NCI-H524 (cell line): ENCODE measurements at places on chromosomes 1 and 21.

DNA sequence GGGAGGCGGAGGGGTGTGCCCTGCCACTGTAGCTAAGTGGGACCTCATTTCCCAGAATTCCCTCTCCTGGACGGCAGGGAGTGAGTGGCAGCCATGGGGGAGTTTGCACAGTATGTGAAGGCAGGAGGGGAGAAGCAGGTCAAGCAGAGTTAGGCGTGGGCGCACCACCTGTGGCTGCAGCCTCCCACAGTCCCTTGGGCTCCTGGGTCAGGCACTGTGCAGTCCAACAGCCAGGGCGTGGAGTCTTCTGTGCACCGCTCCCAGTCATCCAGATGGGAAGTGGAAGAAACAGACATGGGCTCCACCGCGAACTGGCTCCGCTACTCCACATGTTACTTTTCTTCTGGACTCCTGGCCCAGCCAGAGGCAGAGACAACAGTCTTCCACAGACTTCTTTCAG lies 85.4 kb upstream of the TIAM1 start:
- DNase-seq, result peak; percentile 23

DNA sequence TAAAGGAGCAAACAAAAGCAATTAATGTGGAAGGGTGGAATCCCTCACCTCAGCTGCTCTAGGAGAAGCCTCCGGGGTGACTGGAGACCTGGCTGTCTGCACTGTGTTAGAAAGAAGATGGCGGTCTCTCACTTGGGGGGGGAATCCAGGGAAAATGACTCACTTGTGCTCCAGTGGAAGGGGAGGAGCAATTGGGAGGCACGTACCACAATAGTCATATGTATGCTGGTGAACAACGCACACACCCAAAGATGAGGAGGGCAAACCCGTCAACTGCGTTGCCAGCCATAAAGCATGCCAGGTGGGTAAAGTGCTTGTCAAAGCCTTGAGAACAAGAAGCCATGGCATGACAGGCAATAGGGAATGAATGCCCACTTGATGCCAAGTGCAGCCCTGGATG lies 22.1 kb downstream of the PLEKHA6 start:
- no peak for DNase-seq

DNA sequence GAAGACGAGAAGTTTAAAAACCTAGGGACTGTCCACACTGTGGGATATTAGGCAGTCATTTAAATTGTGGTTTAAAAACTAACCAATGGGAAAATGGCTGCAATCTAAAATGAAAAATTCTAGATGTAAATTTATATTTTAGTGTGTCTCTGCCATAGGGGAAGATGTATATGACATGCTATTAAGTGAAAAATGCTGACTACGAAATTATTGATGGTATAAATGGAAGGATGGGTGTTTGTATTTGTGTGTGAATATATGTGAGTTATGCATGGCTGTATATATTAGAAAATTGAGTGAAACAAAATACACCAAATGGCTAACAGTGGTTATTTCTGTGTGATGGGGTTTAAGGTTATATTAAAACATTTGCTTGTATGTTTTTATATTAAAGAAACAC lies 260.7 kb downstream of the AJAP1 start:
- no peak for DNase-seq

DNA sequence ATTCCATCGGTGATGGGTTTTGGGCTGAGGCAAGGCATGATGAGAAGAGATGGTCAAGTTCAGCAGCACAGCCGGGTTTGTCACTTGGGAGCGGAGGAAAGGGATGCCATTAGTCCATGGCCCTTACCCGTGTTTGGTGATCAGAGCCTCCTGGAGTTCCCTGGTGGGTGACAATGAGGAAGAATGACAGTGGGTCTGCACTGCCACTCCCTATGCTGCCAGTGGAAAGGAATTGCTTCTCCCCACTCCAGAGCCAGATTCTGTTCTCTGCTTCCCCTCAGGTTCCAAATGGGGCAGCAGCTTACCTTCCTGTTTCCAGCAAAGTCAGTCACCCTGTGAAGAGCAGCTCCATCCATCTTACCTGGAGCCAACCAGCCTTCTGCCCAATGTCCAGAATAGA lies 393.1 kb downstream of the PTPRU start:
- no peak for DNase-seq

GRCh38 chr1:159798893-159799292 lies 3.3 kb upstream of the FCRL6 start:
- peak; percentile 78 for DNase-seq

GRCh38 chr1:204232526-204232925 lies 18.7 kb upstream of the GOLT1A start:
- no peak for DNase-seq

DNA sequence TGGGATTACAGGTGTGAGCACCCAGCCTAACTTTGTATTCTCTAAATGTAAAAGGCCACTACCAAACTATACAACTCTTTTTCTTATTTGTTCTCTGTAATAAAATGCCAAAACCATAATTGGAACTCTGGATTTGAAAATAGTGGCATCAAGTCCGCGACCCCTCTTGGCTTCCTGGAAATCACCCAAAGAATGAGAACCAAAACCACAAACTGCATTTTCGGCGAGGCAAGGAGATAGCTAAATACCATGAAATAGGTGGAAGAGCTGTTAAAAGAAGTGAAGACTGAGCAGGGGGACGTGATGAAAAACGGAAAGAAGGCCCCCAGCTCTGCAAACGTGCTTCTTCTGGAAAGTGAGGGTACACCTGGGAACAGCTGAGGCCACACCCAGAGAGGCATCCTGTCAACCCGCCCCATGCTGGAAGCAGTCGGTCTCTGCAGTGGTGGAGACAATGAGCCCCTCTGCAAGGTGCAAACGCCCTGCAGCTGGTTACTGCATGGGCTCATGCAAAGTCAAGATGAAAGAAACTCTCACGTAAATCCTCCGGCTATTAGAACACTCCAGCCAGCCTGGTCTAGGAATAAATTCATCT lies 22.5 kb downstream of the VPS26C start:
- DNase-seq, result no peak

GRCh38 chr1:221470000-221470698 lies 271.7 kb downstream of the DUSP10 start:
- DNase-seq, result no peak

DNA sequence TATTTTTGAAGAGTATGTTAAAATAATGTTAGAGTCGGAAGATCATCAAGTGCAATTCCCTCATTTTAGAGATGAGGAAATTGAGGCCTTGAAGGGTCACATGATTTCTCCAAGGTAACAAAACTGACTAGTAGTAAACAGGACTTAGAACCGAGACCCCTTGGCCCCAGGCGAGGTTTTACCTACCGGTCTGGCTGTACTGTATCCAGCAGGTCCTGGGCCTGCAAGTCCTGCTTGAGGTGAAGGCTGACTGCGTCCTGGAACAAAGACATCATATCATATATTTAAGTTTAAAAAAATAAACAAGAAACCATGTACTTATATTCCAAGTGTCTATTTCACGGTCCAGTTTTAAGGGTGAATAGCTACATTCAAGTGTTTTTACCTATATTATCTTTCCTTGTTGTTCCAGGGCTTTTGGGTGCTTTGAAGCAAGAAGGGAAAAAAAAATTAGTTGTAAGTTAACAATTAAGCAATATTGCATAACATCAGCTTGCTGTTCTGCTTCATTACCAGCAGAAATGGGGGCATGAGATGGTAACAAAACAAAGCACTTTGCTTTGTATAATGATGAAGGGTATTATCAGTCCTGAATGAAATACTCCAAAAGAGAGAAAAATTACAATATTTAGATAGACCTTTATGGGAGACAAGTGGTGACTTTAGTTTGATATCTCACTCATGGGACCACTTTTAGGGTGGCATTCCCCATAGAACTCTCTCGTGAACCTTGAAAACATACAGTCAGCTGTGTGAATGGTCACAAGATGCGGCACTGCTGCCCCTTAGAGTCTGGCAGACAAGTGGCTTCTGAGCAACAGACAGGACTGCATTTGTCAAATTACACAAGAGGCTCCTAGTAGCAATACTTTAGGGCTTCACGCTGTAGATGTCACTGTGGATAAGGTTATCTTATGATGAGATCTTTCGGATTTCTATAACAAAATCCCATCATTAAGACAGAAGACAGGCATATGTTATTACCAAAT lies 29.8 kb upstream of the CFAP298 start:
- no peak for DNase-seq

DNA sequence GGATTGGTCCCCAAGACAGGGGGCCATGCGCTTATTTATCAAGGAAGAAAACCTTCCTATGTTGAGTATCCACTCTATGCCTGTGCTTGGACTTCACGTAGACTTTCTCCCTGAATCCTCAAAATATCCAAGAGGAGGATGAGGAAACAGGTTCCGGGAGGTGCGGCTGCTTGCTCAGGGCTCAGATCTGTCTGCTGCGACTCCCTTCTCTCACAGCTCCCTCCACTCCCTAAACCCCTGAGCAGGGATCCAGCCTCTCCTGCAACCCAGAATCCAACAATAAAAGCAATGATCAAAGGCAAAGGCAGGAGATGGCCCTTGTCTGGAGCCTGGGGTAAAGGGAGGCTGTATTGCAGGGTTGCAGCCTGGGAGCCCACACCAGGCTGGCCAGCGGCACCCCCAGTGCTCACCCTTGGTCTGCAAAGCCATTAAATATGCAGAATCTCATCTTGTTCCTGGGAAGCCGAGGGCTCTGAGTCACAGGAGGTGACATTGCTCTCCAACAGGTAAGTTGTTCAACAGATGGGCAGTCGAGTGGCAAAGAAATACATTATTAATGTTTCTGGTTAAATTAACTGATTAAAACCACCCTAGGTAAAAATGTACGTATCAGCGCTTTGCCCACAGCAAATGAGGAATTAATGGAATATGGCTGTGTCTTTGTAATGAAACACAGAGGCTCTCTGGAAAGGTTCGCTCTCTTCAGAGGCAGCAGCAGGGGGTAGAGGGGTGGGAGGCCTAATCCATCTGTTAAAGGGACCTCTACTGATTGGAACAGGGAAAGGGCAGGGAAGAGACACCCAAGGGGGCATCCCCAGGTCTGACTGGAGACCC lies 111.5 kb downstream of the GRIK3 start:
- DNase-seq, result peak; percentile 30

- no peak for DNase-seq
Observed at GRCh38 chr1:162578071-162578700, 16.7 kb downstream of the UAP1 start.

- peak; percentile 51 for DNase-seq
Observed at GRCh38 chr1:235160383-235160956, 580 bp downstream of the RBM34 start.

GRCh38 chr1:243756529-243756928 lies 93.5 kb downstream of the AKT3 start:
- no peak for DNase-seq

GRCh38 chr1:41450747-41451285 lies 33.7 kb downstream of the EDN2 start:
- DNase-seq, result no peak

GRCh38 chr1:175865041-175865766 lies 121.8 kb upstream of the TNR start:
- DNase-seq, result no peak

DNA sequence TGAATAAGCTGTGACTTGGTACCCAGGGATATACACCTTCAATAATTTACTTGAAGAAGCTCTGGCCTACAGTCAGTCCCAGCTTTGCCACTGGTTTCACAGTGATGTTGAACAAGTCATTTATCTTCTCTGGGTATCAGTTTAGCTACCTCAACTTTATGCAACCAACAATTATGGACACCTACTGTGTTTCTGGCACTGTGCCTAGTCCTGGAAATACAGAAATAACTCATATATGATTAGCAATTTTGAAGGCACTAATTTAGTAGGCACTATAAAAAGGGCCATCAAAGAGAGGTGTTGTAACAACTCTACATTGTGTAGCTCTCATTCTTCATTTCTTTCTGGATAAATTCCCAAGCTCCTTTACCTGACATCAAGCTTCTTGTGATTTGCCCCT lies 88.6 kb upstream of the SPATA6 start:
- DNase-seq, result no peak

DNA sequence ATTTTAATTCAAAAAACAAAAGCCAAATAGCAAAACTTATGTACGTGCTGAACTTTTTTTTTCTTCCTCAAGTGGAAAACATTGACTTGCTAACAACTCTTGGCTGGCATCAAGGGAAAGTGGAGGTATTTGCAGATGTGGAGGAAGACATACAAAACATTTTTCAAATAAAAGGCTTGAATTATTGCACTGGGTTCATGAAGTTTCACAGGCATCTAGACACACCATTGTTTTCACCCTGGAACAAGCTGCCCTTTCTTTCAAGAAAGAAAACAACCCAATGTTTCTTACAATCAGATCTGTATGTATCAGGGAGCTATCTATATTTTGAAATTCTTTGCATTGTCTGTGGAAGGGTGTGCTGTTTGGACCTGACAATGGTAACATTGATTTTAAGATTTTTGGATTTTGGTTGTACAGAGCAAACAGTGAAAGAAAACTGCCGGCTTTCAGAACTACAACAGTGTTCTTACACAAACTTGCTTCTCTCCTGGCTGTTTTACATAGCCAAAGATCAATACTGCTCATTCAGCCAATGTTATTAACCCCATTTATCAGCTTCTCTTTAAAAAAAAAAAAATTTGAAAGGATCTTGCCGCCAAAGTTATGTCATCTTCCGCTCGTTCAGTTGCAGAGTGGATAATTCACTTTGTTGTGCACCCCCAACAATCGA lies 187.7 kb upstream of the FOXD3 start:
- no peak for DNase-seq

DNA sequence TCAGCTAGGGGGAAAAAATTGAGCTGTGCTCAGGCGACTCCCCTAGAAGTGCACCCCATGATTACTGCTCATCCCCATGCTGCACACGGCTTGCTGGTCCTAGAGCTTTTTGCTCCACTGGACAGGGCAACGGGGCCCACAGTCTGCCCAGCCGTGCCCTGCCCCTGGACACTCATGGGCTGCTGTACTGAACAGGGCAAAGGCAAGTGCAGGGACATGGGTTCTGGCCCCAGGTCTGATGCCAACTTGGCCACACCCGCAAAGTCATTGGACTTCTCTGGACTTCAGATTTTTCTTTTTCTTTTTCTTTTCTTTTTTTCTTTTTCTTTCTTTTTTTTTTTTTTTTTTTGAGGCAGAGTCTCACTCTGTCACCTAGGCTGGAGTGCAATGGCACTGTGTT lies 42.9 kb upstream of the TARBP1 start:
- DNase-seq, result no peak

DNA sequence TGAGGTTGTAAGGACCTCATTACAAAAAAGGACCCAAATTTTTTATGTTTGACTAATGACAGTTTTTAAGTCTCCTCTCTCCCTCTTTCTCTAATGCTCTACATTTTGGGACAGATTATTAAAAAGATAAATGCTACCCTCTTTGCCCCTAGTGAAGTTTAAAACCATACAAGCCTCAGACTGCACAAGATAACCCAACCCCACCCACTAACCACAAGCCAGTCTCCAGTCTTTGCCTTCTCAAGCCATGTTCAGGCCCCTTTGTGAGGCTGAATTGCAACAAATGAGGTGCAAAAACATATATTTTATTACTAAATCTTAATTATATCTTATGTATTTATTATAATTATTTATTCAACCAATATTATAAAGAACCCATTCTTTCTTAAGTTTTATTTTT lies 597.2 kb upstream of the BRINP3 start:
- DNase-seq, result no peak

GRCh38 chr1:37556712-37557196 lies at the start of gene DNALI1:
TSS of gene DNALI1 (plus strand) at chr1:37556940. CDS start at chr1:37556995, 55 bp downstream.
- DNase-seq, result peak; percentile 82

- no peak for DNase-seq
Observed at GRCh38 chr1:236351875-236352573, 42.1 kb upstream of the EDARADD start.
